ENCODE measurements at places on chromosomes 4 and X.

DNA sequence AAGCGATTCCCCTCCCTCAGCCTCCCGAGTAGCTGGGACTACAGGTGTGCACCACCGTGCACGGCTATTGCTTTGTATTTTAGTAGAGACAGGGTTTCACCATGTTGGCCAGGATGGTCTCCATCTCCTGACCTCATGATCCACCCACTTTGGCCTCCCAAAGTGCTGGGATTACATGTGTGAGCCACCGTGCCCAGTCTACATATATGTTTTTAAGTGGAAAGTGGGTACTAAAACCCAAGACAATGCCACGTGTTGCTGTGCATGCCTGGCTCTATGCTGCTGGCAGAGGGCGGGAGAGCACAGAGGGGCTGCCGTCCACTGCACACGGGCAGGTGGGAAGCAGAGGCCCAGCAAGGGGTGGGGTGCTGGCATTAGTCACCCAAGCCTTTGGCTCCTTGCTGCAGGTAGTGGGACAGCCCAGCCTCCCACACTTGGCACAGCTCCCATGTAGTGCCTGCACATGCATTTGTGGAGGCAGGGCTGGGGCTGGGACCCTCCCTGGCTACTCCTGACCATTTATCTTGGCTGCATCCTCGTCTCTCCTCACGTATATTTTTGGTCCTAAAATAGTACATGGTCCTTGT, 3.5 kb downstream of the EMD start:
- no peak for DNase-seq

- no peak for DNase-seq
Measured at GRCh38 chrX:17818726-17819125, 42.4 kb downstream of the RAI2 start.

GRCh38 chrX:18994713-18995112, 10.8 kb upstream of the PHKA2 start:
- no peak for DNase-seq

DNA sequence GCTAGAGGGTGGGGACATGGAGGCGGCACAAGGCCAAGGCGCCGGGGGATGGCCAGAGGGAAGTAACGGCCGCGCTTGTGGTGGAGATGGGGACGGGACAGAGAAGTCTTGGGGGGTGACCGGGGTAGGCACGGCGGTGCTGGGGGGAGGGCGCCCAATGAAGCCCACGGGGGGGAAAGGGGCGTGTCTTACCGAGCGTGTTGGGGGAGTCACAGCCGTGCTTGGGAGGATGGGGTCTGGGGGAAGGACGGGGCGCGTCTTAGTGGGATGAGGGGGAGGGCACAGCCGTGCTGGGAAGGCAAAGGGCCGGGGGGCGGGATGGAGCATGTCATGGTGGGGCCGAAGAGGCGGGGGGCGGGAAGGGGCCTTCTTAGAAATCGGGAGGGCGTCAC, 952 bp downstream of the ARSD start:
- DNase-seq, result no peak

DNA sequence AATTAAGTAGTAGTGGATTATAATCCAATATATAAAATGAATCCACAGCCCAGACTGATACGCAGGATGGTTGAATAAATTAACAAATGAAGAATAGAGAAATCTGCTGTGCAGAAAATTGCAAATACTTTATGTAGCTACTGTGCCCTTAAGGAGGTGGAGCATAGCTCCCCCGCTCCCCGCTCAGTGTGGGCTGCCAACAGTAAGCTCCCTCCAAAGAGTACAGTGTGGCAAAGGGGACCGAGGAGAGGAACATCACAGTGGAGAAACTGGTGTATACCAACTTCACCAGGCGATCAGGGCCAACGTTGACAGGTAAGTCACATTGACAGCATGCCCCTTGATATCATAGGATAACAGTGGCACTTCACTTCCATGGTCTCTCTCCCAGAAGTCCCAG, 57.9 kb upstream of the CLDN34 start:
- DNase-seq, result no peak

- no peak for DNase-seq
Measured at GRCh38 chr4:119930546-119930945, 136.1 kb downstream of the MAD2L1 start.

DNA sequence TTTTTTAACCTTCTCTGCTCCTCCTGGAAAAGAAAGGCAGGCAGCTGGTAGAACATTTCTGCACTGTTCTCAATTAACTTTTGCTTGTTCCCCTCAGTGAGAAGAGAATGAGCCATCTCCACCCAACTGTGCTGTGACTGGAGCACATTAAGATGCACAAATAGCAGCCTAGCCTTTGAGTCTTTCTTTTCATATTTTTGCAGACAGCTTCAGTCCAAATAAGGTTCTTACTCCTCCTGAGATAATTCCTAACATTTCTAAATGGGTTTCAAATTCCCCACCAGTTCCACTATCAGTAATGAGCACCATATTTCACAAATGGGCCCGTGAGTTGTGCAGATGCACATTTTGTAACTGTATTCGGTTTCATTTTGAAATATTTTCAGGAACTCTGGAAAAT, 118.6 kb downstream of the SPCS3 start:
- no peak for DNase-seq

GRCh38 chrX:107658660-107659059, 30.4 kb downstream of the PRPS1 start:
- no peak for DNase-seq

DNA sequence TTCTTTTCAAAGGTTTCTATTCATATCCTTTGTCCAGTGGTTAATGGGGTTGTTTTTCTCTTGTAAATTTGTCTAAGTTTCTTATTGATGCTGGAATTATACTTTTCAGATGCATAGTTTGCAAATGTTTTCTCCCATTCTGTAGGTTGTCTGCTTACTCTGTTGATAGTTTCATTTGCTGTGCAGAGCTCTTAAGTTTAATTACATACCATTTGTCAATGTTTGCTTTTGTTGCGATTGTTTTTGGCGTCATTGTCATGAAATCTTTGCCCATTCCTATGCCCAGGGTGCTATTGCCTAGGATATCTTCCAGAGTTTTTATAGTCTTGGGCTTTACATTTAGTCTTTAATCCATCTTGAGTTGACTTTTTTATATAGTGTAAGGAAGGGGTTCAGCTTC, 21.2 kb upstream of the UGT8 start:
- DNase-seq, result no peak

GRCh38 chr4:8697826-8698225, 105.3 kb downstream of the CPZ start:
- no peak for DNase-seq

- peak; percentile 42 for DNase-seq
Measured at GRCh38 chrX:136667446-136668168, 19.6 kb downstream of the CD40LG start.

- DNase-seq, result no peak
Measured at GRCh38 chrX:50684871-50685270, 129.1 kb downstream of the SHROOM4 start.

DNA sequence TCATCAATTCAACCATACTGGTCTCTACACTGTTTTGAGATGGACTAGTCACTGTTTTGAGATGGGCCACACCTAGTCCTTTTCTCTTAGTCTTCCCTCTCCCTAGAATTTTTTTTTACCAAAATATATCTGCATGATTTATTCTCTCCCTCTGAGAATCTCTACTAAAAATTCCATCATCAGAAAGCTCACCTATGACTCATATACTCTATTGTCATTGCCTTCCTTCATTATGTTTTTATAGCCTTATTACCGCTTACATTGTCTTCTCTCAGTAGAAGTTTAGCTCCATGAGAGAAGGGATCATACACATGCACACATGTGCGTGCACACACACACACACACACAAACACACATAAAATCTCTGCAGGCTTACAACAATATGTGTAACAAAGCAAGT, 303.6 kb downstream of the PCDH10 start:
- DNase-seq, result no peak

DNA sequence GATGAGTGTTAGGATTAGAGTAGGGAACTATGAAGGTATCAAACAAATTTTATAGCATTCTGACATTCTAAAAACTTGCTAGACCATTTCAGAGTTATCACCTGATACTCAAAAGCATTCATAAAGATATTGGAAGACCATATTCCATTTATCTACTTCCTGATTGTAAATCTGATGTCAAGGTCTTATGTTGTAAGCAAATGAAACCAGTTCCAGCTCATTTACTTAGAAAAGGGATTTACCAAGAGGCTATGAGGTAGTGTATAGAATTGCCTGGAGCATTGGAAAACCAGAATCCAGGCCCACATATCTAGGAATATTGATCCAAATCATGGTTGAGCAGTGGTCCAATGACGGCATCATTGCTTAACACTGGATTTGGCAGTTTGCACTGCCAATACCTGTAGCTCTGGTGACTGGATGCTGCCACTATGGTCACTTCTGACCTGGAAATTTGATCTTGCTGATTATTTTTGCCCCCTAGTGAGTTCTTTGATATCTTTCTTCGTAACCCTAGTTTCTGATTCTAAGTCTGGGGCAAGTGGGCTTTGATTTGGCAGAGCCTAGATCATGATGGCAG, 25.4 kb downstream of the ARFIP1 start:
- no peak for DNase-seq

GRCh38 chr4:105139646-105140045, 7.0 kb upstream of the TET2 start:
- no peak for DNase-seq

DNA sequence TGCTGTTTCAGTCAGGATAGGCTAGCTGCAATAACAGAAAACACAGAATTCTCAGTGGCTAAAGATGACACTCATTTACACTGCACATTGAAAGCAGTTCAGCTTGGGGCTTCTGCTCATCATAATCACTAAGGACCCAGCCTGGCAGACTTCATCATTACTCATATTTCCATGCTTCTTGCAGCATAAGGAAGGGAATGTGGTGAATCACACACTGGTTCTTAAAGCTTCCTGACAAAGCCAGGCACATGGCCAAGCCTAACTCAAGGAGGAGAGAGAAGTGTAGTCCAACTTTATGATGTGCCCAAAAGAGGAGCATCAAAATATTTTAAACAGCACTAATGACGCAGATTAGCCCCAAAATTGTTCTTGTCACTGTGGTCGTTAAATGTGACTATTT, 186.5 kb downstream of the BANK1 start:
- no peak for DNase-seq

- no peak for DNase-seq
Measured at GRCh38 chr4:106694232-106694631, 325.7 kb upstream of the GIMD1 start.

GRCh38 chr4:49516796-49517195, 530.7 kb downstream of the CWH43 start:
- no peak for DNase-seq

DNA sequence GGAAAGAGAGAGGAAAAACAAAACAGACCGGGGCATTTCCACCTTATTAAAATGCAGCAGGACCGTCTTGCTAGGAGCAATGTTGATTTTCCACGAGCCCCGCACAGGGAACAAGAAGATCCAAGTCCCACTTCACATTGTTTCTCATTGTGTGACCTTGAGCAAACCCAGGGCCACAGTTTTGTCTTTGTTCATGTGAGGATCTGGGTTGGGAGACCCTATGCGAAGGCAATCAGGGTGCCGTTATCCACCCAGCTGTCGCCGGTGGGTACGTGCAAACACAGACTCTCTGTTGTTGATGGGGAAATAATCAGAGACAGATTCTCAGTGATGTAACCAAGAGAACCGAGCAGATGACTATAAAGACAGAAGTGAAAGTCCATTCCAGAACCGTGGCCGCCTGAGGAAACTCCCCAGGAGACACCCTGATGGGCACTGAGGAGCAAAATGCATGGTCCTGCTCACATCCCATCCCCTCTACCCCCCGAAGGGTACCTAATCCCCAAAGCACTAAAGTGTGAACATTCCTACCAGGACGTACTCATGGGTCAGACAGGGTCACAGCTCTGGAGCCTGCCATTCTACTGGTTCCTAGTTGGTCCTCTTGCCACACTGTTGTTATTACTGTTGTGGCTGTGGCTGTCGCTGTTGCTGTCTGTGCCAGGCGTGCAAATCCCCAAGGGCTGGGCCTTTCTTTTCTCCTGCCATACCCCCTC, 102.7 kb upstream of the RBPJ start:
- DNase-seq, result no peak

- DNase-seq, result no peak
Measured at GRCh38 chr4:189002475-189002874, 863.2 kb downstream of the TRIML1 start.

DNA sequence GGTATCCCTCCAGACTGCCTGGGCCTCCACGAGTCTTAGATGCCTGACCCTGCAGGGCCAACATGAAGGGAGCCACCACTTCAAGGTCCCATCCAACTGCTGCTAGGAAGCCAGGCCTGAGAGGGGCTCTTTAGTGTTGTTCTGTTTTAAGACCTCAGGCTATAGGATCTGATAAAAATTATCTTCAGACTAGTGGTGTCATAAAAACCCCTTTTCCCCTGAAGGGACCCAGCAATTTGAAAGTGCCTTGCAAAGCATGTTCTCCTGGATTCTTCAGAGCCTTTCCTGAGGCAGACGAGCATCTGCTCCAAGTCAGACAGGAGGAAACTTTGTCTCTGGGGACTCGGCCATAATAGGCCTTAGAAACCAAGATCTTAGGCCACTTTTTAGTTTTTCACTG, 26.9 kb downstream of the TSPAN5 start:
- no peak for DNase-seq

GRCh38 chr4:118964891-118965411, 76.3 kb downstream of the SYNPO2 start:
- no peak for DNase-seq

- DNase-seq, result no peak
Measured at GRCh38 chr4:182922501-182923284, 5.5 kb upstream of the DCTD start.

DNA sequence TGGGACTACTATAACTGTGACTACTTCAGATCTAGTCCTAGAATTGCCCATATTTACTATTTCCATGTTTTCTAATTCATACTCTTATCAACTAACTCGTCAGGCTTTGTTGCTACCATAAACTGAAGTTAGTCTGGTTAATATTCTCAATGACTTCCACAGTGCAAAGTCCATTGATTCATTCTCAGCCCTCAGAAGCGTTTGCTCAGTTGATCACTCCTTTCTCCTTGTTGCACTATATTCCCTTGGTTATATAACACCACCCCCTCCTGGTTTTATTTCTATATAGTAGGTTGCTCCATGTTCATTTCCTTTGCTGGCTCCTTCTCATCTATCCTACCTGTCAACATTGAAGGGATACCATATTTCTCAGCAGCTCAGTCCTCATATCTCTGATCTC, 27.2 kb upstream of the SLC6A14 start:
- DNase-seq, result no peak

DNA sequence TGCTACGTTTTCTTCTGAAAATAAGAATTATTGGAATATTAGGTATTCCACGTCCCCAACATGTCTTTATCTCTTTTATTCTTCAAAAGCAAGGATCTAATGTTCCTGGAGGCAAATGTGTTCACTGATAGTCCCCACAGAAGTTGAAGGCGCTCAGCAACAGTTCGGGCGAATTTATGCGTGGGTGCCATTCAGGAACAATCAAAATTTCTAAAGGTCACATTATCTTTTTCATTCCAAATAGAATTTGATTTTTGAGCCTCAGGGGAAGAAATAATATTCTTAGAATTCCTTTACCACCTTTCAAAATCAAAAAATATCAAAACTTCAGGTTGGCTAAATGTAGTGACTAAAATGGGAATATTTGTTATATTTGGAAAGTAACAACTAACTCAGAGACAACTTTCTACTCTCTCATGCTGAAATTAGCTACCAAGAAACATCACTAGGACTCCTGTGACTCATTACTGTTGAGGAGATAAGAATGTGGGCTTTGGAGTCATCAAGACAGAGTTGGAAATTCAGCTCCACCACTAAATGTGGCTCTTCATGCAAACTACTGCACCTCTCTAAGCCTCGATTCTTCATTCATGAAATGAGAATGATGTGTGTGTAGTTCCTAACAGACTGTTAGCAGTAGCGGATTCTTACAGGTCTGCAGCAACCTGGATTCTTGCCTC, 72.3 kb upstream of the KIT start:
- DNase-seq, result no peak
